ENCODE measurements at places on chromosomes 6 and 20.

DNA sequence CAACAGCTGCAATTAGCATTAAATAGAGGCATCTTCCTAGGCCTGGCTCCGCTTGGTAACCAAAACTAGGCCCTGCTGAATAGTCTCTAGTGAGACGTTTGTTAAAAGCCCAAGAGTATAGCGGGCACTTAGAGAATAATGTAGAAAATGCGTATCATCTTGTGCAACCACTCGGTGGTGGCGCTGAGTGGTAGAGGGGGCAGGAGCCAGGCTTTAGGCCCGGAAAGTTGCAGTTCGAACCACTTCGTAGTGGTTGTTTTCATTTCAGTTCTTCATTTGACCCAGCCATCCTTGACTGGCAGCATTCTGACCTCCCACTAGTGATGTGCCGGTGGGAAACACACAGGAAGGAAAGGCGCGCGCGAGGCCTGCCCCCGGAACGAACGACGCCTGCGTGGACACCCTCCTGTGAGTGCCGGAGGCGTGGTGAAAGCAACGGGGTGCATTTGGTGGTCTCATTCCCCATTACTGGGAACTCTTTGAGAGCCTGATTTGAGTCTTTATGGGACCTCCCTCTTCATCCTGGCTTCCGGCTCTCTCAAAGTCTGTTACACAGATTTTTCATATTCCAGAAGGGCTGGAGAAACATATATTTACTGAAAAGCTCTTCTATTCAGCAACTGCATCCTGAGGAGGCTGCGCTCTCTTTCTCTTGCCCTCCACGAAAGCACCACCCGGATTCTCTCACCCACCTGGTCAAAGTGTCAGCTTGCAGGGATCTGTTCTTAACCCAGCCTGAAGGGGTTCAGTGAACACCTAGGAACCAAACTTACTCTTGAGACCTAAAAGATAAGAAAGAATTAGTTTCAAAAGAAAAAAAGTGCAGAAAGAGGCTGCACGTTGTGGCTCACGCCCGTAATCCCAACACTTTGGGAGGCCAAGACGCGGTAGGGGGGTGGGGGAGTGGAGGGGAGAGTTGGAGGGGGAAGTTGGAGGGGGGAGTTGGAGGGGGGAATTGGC is 18.2 kb downstream of the GPX5 start:
- DNase-seq: no peak

DNA sequence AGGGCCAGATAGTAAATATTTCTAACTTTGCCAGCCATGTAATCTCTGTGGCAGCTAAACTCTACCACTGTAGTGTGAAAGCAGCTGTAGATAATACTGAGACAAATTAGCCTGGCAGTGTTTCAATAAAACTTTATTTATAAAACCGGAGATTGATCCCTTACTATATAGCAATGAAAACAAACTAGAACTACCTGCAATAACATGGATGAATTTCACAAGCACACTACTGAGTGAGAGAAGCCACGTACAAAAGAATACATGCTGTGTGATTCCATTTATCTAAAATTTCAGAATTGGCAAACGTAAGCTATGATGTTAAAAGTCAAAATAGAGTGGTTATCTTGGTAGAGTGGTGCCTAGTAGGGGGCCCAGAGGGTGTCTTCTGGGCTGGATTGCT is 198.7 kb upstream of the SGK1 start:
- no peak for DNase-seq

GRCh38 chr6:89840538-89840937 is 10.9 kb downstream of the CASP8AP2 start:
- DNase-seq: no peak

- DNase-seq: no peak
These were observed 27.5 kb downstream of the CAPN11 start for GRCh38 chr6:44185953-44186634.

GRCh38 chr20:43014206-43014605 is 175.5 kb downstream of the PTPRT start:
- DNase-seq: no peak

DNA sequence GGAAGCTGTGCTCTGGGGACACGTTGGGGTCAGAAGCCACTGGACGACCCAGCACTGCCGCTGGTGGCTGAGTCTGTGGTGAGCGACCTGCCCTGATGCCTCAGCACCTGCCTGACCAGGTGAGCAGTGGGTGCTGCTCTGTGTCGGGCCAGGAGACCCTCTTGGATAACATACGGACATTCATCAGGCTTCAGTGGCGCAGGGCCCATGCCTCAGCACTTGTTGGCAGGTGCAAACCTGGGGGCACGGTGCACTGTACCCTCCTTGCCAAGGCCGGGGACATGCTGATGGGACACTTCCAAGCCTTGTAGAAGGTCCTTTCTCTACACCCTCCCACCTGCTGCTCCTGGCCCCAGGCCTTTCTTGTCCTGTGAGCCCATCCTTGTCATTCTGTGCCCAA is 34.1 kb downstream of the MYT1 start:
- no peak for DNase-seq

- no peak for DNase-seq
These were observed 39.1 kb upstream of the PAK5 start for GRCh38 chr20:9877932-9878495.

- peak; percentile 33 for DNase-seq
These were observed 29.5 kb downstream of the SNX5 start for GRCh38 chr20:17938871-17939619.

DNA sequence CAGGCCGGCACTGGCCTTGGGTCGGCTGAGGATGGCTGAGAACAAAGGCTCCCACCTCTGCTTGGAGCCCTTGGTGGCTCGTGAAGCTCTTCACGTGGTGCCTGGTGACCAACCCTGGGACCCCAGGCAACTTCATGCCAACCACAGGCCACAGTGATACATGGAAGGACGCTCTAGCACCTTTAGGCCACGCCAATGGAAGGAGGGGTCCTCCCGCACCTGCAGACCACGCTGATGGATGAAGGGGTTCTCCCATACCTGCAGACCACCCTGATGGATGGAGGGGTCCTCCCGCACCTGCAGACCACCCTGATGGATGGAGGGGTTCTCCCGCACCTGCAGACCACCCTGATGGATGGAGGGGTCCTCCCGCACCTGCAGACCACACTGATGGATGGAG is 62.5 kb downstream of the ERMARD start:
- DNase-seq: no peak

- DNase-seq: no peak
These were observed 27.9 kb upstream of the LRRC1 start for GRCh38 chr6:53766930-53767329.

DNA sequence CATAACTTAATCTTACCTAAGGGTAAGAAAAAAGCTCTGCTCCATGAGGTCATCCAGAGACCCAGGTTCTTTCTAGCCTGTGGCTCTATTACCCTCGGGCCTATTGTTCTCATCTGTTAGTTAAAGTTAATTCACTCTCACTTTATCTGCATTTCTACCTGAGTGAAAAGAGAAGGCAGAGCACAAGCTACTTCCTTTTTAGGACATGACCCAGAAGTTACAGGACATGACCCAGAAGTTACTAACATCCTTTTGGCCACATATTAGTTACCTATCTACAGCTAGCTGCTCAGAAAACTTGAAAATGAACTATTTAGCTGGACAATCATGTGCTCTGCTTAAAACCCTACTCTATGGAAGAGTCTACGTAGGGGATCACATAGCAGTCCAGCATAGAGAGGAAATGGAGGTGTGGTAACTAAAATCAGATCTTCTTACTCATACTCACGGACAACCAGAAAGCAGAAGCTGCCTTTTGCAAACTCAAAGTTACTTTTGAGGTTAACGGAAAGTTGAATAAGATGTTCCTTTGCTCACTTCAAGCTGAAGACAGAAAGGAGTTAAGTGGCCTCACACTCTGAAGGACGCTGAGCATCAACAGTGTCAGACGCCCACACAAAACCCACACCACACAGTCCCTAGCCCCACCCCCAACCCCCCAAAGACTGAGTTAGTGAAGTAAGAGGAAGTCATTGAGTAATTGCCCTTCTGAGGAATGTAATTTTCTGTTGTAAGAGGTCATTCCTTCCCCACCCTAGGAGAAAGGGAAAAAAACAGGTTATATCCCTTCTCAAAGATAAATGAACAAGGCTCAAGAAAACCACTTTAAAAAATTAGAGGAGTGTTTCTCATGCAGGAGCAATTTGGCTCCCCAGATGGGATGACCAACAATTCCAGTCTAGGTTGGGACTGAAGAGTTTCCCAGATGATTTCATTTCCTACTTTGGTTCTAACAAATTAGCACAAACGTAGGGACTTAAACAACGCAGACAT is 45.9 kb upstream of the TAB2 start:
- peak; percentile 71 for DNase-seq

DNA sequence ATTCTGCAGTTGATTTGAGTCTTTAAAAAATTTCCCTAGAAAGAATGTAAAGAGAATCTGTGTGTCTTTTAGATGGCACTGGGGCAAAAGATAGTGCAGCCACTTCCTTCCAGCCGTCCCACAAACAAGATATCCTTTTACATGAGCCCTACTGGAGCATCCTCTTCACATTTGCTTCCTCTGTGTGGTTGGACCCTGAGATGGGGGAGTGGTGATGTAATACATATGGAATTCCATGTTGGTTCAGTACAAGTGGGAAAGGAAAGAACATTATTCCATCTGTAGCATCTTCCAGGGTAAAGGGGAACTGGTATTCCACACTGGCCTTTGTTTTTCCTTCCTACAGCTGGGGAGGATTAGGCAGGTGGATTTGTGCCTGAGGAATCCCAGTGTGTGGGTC is 78.9 kb upstream of the ISM1 start:
- no peak for DNase-seq

DNA sequence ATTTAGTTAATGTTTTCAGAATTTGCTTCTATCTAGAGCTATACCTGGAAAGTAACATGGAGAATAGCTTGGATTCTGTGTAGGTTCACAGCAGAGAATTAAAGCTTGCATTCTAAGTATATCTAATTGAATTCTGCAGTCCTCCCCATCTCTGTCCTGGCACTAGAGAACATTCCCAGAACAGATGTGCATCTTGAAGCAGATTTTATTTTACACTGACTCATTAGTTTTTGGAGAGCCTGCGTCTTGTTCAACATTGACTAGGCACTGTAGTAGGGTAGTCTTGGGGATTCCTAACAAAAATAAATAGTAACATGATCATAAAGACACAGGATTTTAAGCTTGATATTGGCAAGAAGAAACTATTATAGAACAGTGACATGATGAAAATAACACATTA is 36.2 kb upstream of the BAG2 start:
- DNase-seq: no peak
